ENCODE measurements at places on chromosomes 6 and 20.

GRCh38 chr6:105977934-105978504 is 108.1 kb upstream of the PRDM1 start:
- DNase-seq, result no peak

- DNase-seq, result peak; percentile 49
Measured at GRCh38 chr6:127266178-127266891, at the start of gene RNF146. TSS of gene RNF146 (plus strand) at chr6:127266864. CDS start at chr6:127280339, 13,475 bp downstream.

GRCh38 chr20:20199361-20200160 is 147.2 kb downstream of the CFAP61 start:
- no peak for DNase-seq

GRCh38 chr6:72811971-72812421 is 190.1 kb downstream of the KCNQ5 start:
- no peak for DNase-seq

GRCh38 chr20:43914311-43915210 is at the start of gene TOX2:
TSS of gene TOX2 (plus strand) at chr20:43914852. CDS start at chr20:43914892, 40 bp downstream.
- peak; percentile 54 for DNase-seq

- no peak for DNase-seq
Measured at GRCh38 chr6:34524971-34525370, 31.2 kb downstream of the SPDEF start.

Measured in stimulated activated CD4-positive, alpha-beta T cell treated with anti-CD3 and anti-CD28 coated beads, Interleukin-1b, Interleukin-23, amount 100 ng/mL, for 4 hours (primary cell).